ENCODE measurements at places on chromosomes 2 and 18.

GRCh38 chr2:241802421-241803318 lies 6.3 kb upstream of the NEU4 start:
- no peak for DNase-seq

GRCh38 chr2:51553476-51553875 lies 521.5 kb upstream of the NRXN1 start:
- no peak for DNase-seq

DNA sequence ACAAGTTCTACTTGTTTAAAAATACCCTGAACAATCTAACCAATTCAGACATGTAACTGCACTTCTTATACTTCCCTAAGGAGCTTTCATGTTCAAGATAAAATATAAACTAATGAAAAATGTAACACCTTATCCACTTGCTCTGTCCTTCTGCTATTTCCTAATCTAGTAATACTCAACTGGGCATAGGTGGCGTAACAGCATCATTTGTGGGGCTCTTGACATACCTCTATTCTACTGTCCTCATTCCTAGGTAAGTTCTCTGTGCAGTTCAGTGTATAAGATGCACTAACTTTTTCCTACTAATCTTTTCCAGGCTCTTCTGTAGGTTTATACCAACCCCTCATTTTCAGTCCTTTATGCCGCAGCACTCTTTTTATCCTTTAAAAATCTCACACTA lies 36.7 kb downstream of the PRKD3 start:
- DNase-seq: no peak

DNA sequence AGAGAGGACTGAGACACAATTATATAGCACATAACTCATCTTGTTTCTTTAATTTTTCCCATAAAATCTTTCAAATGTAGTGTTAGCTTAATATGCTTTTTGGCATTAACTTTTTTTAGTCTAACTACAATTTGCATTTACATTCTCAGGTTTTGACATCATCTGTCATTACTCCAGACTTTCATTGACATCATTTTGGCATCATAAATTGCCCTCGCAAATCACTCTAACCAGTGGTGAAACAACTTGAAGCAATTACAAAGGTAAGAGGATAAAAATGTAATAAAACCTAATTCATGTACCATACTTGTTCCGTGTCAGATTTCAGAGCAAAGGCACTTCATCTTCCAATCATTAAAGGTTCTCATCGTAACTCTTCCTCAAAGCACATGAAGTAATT lies 41.4 kb downstream of the RFX8 start:
- no peak for DNase-seq

DNA sequence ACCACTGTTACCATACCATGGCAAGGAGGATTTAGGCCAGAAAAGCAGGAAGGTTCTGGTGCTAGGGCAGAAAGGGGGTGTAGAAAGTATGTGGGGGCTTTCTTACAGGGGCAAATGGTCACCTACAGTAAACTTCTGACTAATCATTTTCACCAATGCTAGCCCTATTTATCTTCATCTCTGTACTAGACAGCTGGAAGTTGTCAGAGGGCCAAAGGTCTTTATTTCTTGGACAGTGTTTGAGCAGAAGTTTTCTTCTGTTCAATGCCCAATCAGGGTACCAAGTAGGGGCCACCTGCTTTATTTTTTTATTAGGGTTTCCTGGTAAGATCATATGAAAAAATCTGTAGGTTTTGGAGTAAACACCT lies 37.6 kb downstream of the MAP4K4 start:
- no peak for DNase-seq

GRCh38 chr18:57845605-57846074 lies 42.5 kb upstream of the ATP8B1 start:
- no peak for DNase-seq

- no peak for DNase-seq
These were observed 4.6 kb upstream of the LTBP1 start for GRCh38 chr2:32941944-32942690.

- no peak for DNase-seq
These were observed 22.6 kb upstream of the BCL2 start for GRCh38 chr18:63342206-63342605.

GRCh38 chr2:101083613-101084012 lies 67.6 kb downstream of the TBC1D8 start:
- DNase-seq: no peak

DNA sequence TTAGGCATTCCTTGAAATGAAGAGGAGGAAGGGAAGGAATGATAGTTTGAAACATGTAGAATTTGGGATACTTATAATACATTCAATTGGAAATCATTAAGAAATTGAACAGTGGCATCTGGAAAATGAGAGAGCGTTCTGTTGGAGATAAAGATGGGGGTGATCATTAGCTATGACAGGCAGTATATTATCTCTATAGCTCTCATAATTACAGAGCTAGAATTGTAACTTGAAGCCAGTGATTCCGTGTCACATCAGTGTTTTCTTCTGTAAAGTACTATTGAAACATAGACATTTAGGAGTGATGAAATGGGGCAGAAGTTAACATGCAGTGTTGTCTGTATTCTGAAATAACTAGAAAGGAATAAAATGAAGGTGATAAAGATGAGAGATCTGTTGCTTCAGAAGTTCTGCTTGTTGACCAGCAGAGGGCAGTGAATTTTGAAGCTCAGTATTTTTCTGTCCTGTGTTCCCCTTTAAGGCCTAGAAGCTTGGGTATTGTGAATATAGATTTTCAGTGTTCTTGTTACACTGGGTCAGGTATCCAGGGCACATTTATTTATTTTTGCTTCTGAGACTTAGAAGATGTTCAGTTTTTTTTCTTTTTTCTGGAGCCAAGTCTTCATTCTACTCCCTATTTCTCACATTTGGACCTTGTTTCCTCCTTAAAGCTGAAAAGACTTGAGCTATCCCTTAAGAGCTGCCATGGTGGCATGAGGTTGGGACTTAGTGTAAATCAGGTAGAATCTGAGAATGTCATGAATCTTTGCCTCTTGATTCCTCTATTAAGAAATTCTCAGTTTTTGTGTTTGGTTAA lies 157.4 kb downstream of the TAF4B start:
- peak; percentile 48 for DNase-seq

- no peak for DNase-seq
These were observed 889.1 kb upstream of the ZEB2 start for GRCh38 chr2:145408980-145409379.

DNA sequence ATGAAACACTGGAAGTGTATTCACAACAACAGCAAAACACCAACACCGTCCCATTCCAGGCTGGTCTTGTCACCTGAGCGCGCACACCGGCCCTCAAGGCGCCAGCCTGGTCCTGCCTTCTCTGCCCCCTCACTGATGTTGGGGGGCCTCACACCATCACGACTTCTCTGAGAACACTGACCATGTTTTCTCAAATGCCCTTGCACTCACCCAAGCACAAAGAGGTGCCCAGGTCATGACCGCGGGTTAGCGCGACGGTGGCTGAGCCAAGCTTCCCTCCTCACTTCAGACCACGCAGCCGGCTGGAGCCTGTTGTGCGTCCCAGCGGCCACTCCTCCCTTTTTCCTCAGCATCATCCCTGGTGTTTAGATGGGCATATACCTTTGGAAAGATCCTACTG lies 101.3 kb upstream of the SALL3 start:
- DNase-seq: no peak

DNA sequence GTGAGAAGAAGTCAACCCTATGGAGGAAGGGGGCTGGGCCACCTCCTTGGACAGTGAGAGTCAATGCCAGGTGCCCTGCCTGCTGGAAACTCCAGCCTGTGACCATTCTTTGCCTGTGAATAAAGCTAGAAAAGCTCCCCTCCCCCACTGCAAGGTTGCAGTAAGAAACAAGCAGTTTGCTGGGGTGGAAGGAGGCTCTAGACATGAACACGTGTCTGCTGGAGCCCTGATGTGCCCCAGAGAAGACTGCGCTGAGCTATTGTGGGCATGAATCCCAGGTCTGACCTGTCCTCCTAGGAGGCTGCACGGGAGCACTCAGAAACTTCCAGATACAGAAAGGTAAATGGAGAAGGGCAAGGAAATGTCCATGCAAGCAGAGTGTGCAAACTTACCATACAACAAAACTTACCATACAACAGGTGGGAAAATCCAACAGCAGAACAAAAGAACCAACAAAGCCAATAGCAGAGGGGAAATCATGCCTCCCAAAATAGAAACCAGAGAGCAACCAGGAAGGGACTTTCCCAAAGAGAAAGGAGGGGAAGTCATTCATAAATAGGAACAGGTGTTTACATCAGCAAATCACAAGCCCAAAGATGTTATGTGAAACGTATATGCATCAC lies 278.7 kb downstream of the BCL2 start:
- peak; percentile 74 for DNase-seq

DNA sequence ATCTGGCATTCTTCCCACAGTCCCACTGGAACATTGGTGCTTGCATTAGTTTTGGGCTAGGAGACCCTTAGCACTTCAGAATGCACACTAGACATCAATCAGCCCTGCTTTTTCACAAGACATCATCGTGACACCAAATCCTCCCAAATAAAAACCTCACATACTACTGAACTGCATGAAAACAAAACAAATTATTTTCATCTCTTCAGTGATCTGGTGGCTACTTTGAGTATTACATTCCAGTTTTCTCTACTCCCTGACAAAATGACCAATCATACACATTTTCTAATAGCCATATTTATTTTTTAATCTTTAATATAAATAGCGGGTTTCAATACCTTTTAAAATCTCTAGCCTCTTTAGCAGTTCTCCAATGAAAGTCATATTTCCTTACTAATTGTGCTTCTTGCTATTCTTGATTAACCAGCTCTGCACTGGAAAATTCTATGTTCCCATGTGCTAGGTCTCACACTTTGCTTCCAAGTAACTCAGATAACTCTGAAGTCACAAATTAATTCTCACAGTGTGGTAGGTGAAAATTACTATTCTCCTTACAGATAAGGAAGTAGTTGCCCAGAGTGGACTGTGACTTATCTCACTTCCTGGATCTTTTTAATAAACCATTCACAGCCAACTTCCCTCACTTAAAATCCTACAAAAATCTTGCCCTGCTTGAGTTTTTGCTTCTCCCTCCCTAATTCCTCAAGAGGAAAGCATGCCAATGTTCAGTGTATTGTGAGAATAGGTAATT lies 82.5 kb upstream of the EPB41L3 start:
- DNase-seq: no peak

DNA sequence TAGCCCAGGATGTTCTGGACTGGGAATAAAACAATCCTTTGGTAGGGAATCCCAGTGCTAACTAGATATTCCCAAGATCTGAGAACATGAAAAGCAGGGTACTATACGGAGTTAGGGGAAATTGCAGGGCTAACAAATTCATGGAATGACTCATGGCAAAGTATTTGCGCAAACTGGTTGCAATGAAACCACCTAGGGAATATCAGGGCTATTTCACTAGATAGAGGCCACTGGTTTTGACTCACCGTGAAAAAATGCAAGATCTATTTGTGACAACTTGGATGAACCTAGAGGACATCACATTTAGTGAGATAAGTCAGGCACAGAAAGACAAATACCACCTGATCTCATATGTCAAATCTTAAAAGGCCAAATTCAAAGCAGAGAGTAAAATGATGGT lies 233.3 kb downstream of the MBD2 start:
- DNase-seq: no peak

- DNase-seq: no peak
These were observed 45.1 kb upstream of the RBMS1 start for GRCh38 chr2:160538559-160539355.

- no peak for DNase-seq
These were observed 105.0 kb upstream of the RASGRP3 start for GRCh38 chr2:33371304-33372090.

DNA sequence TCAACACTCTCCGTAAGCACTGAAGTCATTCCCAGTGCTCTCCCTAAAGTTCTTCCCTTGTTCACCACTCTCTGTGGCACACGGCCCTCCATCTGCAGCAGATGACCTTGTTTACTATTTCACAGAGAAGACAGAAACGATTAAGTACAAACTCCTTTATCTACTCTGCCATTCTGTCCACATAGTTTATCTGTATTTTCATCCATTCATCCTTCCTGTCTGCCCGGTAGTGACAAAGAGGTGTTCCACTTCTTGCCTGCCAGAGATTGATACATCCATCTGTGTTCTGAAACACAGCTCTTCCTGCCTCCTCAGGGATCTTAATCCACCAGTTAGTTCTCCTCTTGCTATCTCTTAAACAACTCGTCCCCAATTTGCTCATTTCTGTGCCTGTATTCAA lies 77.9 kb upstream of the CD226 start:
- DNase-seq: no peak
